ENCODE measurements at places on chromosomes 1 and 21.

- DNase-seq, result no peak
Observed at GRCh38 chr1:170863621-170864020, 71.7 kb upstream of the MROH9 start.

DNA sequence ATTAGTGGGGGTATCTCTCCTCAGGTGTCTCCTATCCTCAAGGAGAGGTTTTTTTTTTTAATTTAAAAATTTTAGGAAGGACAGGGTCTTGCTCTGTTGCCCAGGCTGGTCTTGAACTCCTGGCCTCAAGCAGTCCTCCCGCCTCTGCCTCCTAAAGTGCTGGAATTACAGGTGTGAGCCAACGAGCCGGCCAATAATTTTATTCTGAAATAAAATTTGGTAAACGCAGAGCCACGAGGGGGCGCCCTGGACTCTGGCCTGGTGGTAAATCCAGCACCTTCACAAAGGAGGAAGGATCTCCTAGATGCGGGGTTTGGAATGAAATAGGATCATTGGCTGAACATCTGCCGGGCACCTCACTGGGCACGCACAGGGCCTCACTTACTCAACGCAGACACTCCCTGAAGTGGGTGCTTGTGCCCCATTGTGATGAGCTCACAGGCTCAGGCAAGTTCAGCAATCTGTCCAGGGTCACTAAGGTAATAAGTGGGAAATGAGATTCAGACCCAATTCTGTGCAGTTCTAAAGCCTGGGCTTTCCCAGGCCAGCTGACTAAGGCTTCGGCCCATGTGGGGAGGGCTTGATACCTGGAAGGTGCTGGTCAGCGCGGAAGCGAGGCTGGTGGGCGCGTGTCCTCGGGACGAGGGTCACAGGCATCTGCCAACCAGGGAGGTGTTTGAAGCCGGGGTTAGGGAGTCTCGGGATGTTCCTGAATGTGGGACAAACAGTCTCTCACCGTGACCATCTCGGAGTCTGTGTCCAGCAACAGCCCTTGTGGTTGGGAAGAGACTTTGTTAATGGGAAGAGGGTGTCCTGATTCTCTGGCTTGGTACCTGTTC, 32.7 kb upstream of the ETV3 start:
- DNase-seq, result no peak

DNA sequence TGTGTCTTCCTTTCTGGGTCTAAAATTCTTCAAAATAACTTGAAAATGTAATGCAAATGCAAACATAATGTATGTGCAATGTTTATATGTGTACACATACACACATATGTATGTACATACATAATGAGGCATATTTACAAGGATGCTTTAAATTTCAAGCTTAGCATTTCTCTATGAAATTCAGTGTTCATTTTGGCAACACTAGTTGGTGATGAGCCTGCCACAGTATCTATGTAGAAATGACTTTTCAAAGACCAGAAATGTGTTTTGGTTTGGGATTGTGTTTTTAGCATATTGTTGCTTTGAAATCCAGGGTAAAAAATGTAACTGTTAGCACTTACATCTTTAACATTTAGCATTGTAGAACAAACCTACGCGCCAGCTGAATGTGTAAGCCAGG, 10.1 kb downstream of the GABPA start:
- no peak for DNase-seq

- DNase-seq, result no peak
Observed at GRCh38 chr1:215421744-215422143, 145.4 kb upstream of the KCTD3 start.

- no peak for DNase-seq
Observed at GRCh38 chr1:94276988-94277434, 39.6 kb upstream of the ARHGAP29 start.

- DNase-seq, result no peak
Observed at GRCh38 chr1:215475796-215476481, 91.2 kb upstream of the KCTD3 start.

- DNase-seq, result no peak
Observed at GRCh38 chr21:28439251-28439650, 553.4 kb downstream of the LTN1 start.

DNA sequence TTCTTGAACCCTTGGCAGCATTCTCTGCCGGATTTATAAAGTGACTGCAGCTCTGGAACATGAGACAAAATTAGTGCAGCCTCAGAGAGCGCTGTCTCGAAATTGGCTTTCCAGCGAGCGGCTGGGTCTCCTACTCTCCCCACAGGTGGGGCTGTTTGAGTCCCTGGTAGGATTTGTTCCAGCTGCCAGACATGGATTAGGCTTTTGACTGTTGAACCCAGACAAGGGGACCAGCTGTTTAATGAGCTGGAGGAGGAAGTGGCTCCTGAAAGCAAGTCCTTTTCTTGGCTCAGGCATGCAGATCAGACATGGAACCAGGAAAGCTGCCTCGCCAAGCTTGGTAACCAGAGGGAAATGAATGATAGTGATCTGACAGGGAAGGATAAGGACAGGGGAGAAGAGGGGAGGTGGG, 69.6 kb downstream of the UBIAD1 start:
- DNase-seq, result no peak

DNA sequence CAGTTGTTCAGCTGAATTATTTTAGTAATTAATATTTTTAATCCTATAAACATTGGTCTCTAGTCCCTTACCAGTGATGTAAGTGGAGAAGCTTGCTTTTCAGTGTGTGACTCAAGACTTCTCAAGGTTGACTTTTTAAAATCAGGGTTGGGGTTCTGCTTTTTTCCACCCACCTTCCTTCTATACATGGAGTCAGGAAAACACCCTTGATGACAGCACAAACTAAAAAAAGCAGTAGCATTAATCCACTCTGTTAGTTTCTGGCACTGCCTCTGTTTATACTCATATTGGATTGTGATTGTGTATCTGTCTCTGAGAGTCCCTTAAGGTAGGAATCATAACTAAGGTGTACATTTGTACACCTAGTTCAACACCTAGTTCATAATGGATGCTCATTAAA, 8.3 kb upstream of the PLEKHO1 start:
- DNase-seq, result no peak

- no peak for DNase-seq
Observed at GRCh38 chr1:248848602-248849001, 10.3 kb downstream of the ZNF692 start.

DNA sequence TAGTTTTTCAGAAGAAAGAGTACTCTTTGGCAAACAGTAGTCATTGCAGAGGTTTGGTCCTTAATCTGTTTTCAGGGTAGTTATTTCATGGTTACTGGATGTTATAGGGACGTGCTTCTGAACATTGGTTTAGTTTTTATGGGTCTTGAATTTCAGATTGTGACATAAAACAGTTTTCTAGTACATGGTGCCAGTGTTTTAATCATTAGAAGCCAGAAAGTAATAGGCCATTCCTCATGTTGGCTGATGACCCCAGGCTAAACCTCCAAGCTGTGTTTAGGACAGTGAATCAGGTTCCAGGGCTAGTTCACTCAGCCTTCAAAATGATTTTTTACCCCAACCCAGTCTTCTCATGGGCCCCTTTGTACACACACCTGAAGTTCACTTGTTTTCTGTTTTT, 73.3 kb downstream of the OLFML2B start:
- no peak for DNase-seq

GRCh38 chr1:209095627-209096595, 487.6 kb upstream of the CAMK1G start:
- no peak for DNase-seq

GRCh38 chr1:51131185-51131584, 29.2 kb downstream of the C1orf185 start:
- DNase-seq, result no peak

GRCh38 chr1:76125473-76126219, 51.1 kb downstream of the ST6GALNAC3 start:
- no peak for DNase-seq

DNA sequence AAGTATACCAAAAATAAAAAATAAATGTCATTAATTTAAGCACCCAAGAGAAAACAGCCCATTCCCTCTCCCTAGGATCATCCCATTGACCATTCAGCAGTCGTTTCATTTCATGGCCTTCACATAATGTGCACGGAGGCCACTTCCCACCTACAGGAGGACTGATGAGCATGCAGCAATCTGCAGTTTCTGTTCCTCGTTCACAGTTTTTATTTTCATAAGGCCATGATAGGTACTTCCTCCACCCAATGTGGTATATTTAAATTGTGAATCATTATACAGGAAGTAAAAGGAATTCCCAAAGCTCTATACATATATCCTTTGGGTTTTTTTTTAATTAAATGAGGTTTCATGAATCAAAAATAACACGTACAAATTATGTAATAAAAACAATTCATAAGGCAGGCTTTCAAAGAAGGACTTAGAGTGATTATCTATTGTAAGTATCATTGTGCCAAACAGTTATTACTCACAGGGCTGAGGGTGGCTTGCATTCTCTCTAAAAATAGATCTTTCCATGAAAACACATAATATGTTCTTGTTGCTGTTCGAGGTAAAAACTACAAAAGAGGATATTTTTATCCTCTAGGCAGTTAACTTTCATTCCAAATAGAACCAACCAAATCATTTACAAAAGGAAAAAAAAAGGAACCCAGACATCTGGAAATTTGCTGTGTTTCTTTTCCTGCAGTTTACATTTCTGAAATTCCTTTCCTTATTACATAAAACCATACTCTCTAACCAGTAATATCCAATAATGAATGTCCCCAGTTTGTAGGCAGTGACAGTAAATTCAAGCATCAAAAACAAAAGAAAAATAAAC, 27.5 kb upstream of the SLC44A3 start:
- no peak for DNase-seq

DNA sequence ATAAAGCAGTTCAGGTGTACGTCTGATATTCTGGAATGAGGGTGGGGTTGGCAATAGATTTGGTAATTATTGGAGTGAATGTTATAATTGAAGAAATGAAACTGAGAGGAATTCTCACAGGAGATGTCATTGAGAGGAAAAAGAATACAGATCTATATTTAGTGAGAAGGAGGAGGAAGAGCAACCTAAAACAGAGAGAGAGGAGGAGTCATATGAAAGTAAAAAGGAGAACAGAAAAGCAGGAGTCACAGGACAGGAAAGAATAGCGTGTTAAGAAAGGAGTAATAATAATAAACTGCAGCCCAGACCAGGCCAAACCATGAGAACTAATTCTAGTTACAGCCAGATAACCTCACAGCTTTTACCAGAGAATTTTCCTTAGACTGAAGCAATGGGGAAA, 62.7 kb upstream of the MROH9 start:
- DNase-seq, result no peak

GRCh38 chr1:75174031-75174760, 40.0 kb downstream of the LHX8 start:
- no peak for DNase-seq

DNA sequence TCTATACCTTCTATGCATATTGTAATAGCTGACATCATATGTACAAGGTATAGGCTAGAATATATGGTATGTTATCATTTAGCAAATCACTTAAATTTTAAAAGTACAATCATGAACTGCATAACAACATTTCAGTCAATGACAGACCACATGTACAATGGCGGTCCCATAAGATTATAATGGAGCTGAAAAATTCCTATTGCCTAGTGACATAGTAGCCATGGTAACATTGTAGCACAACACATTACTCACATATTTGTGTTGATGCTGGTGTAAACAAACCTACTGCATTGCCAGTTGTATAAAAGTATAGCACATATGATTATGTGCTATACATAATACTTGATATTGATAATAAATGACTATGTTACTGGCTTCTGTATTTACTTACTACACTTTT, 8.9 kb downstream of the RAB3B start:
- DNase-seq, result no peak

GRCh38 chr21:42107881-42108553, 36.9 kb downstream of the UMODL1 start:
- DNase-seq, result no peak

DNA sequence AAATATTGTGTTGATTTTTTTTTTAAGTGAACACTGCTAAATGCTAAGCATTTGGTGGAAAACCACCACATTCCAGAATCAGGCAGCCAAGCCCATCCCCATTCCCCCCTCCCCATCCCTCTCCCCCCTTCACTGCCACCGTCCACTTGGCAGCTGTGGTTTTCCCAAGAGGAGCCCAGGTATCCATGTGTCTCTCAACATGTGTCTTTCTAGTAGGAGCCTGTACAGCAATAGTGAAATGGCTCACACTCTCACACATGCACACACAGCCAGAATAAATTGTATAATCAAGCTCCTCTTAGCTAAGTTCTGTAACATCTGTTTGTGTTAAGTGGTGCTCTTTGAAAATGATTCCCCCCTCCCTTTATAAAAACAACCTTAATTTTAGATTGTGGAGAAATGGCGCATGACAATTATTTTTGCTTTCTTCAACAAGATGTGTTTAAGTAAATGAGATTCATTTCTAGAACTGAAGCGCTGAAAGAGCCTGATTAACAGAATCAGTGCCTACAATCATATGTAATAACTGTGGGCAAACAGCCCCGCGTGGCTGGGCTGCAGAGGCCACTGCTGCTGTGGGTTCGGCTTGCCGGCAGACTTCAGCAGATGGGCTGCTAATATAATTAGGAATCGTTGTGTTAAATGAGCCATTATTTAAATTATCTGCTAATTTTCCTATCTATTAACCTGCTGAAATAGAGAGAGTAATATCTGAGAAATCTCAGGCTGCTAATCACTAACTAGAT, 43.3 kb downstream of the BACE2 start:
- DNase-seq, result peak; percentile 26

GRCh38 chr21:45020629-45021427, 53.6 kb upstream of the ADARB1 start:
- no peak for DNase-seq

GRCh38 chr1:22383526-22384294, 67.9 kb upstream of the ZBTB40 start:
- no peak for DNase-seq

DNA sequence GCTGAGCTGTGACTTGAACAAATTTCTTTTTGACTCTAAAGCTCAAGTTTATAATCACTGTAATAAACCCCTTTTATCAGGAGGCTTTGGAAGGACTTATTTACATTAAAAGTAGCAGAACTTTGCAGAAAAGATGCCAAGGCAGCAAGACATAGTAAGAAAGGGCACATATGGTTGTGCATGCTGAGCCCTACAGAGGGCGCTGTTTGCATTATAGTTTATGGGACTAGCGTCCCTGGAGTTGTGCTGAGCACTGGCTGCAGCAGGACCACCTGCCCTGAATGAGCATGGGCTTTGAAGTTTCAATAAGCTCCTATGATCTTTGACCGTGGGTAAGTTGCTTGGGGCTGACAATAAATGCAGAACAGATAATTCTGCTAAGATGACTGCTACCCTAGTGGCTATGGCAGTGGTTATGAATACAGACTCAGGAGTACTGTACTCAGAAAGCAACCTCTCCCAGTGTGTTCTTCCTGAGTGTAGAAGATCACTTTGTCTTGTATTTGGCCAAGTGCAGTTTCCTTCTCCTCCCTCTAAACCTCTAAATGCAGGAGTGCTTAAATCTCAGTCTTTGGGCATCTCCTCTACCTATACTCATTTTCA, 45.4 kb upstream of the USP1 start:
- no peak for DNase-seq

- DNase-seq, result no peak
Observed at GRCh38 chr1:206998816-206999215, 28.6 kb upstream of the FCAMR start.

- no peak for DNase-seq
Observed at GRCh38 chr1:193763266-193763665, 576.9 kb upstream of the B3GALT2 start.

DNA sequence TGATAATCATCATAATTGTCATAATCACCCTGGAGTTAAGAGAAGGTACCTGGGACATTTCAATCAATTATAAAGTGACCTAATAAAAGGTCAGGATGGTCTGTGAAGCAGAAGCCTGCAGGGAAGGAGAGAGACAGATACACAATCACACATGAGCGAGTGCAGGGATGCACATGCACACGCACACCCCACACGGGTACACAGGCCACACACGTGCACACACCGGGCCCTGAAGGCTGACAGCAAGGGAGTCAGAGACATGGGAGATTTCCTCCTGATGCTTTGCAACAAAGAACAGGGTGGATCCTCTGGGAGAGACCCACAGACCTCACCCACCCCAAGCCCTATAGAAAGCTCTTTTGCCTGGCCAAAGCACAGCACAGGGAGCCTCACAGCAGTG, 82.3 kb upstream of the ZC3H12A start:
- no peak for DNase-seq

Data from sciatic nerve (tissue), 2 donors.